ENCODE measurements at places on chromosomes 2 and 18.

- no peak for DNase-seq
Measured at GRCh38 chr2:238287737-238288649, at the start of gene PER2. PER2 (minus strand) TSS chr2:238288610; CDS start chr2:238277936, 10,674 bp downstream.

DNA sequence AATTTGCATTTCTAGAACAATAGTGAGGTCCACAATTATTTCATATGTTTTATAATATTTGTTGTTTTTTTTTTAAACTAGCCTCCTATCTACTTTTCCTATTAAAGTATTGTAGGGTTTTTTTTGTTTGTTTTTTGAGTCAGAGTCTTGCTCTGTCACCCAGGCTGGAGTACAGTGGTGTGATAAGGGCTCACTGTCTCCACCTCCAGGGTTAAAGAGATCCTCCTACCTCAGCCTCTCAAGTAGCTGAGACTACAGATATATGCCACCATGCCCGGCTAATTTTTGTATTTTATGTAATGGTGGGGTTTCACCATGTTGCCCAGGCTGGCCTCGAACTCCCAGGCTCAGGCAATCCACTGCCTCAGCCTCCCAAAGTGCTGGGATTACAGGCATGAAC is 122.5 kb downstream of the SLC39A10 start:
- no peak for DNase-seq

GRCh38 chr2:10260130-10260529 is 42.6 kb upstream of the HPCAL1 start:
- DNase-seq, result no peak

DNA sequence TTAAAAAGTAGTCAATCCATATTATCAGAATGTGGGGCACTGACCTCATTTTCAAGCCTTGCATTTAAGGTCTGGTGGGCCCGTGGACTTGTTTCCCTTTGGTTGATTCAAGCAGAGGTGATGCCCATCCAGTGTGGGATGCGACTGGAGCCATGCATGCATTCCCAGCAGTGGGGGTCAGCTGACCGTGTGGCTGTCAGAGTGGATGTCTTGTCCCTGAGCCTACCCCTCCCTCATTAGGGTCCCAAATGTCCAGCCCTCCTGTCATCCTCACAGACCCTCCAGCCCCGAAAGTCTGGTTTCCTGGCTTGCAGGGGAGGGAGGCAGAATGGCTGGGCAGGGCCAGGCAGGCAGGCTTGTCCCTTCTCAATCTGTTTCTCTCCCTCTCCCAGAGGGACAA is 67.3 kb upstream of the SH3RF3 start:
- DNase-seq, result no peak

DNA sequence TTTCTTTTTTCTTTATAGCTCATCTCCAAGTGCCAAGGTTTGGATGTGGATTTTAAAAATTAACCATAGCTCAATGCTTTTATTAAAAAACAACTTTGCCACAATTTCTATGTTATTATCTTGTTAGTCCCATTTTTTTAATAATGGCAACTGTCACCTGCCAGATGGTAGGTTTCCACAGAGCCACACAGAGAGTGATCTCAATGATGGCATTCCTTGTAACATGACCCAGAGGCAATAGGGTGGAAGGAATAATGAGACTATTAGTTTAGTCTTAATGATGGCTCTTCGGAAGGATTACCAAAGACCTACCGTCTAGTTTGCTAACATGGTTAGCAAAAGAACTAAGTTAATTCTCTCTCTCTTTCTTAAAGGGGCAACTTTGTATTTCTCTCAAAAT is 64.0 kb downstream of the REL start:
- no peak for DNase-seq

GRCh38 chr18:59140302-59140885 is 710 bp downstream of the SEC11C start:
- DNase-seq, result no peak

DNA sequence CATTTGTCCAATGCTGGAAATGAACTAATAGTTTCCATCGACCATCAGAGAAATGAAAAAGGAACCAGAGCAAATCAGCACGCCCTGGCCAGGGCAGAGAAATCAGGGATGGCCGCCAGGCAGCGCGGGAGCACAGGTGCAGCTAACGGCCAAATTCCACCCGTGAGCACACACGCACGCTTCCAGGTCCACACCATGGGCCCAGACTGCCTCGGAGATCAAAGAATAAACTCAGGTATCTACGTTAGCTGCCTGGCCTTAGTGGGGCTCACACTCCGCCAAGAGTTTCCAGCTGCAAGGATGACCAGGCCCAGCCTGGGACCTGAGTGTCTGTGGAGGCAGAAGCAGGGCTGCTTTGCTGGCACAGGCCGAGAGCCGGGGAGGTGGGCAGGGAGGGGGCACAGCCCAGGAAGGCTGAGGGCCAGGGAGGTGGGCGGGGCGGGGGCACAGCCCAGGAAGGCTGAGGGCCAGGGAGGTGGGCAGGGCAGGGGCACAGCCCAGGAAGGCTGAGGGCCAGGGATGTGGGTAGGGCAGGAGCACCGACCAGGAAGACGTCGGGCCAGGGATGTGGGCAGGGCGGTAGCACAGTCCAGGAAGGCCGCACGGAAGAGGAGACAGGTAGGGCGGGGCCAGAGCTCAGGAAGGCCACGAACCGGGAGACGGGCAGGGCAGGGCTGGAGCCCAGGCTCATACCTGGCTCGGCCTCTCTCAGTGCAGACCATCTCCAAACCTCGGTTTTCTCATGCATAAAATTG is 43.2 kb upstream of the SALL3 start:
- no peak for DNase-seq

DNA sequence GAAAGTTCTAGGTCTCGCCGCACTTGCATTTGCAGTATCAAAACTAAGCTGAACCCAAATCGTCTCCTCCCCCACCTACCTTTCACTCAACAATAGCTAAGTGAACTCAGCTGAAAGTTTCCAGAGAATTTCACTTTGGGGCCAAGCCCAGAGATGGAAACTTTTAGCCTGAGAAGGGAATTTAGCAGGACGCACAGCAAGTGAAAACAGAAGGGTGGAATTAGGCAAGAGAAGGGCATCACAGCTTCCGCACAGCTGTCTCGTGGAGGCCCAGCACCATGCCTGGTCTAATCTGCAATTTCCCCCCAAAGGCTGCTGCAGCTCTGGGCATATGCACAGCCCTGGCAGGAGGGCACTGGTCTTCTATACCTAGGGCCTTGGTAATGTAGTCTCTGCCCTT is 262.0 kb downstream of the TNS1 start:
- no peak for DNase-seq

- DNase-seq, result no peak
Measured at GRCh38 chr2:135960656-135961551, 24.5 kb downstream of the DARS1 start.

GRCh38 chr2:136384531-136385303 is 266.8 kb upstream of the CXCR4 start:
- DNase-seq, result no peak
